ENCODE measurements at places on chromosomes 7 and 10. TPM values are rescaled to one million over a fixed set of nuclear protein-coding genes. Genes with fewer than 3 reads are reported as not detected.

PDGFA gene
- 34.4 TPM for total RNA-seq

CALML3 gene
- not detected for total RNA-seq

SLC13A1 gene
- total RNA-seq = not detected

DDIT4 gene
- total RNA-seq = 420 TPM

CNTNAP2 gene
- 0.02 TPM for total RNA-seq

SYT15B gene
- 2.3 TPM for total RNA-seq

SAMD9 gene
- total RNA-seq = 2.5 TPM

ATG9B gene
- total RNA-seq = 0.65 TPM

ADCYAP1R1 gene
- 0.03 TPM for total RNA-seq

CAMK2B gene
- total RNA-seq = 0.16 TPM

PPP1R17 gene
- total RNA-seq = not detected

GNGT1 gene
- total RNA-seq = not detected

LRRC17 gene
- total RNA-seq = not detected

ABCA13 gene
- 0.06 TPM for total RNA-seq

ERVW-1 gene
- 0.04 TPM for total RNA-seq

FAM25C gene
- 1.7 TPM for total RNA-seq

SLC26A5 gene
- total RNA-seq = not detected

ADO gene
- 18.0 TPM for total RNA-seq

CLRN3 gene
- 0.07 TPM for total RNA-seq

CEP55 gene
- total RNA-seq = 73.3 TPM

ABCB1 gene
- total RNA-seq = 0.46 TPM

NRAP gene
- total RNA-seq = not detected

ASB4 gene
- total RNA-seq = 0.19 TPM

All from A549 treated with dexamethasone at 1 μM for 4 hours (cell line).